ENCODE measurements at places on chromosomes 5 and 9. TPM values are rescaled to one million over a fixed set of nuclear protein-coding genes. Genes with fewer than 3 reads are reported as not detected.

The SLC6A7 gene
- not detected for total RNA-seq

The LCN1 gene
- total RNA-seq: not detected

The ROPN1L gene
- total RNA-seq: not detected

The CAMK2A gene
- not detected for total RNA-seq

The FOXD4L5 gene
- total RNA-seq: not detected

All from subcutaneous adipose tissue (tissue), 4 donors.